ENCODE measurements at places on chromosomes 5 and 9.

DNA sequence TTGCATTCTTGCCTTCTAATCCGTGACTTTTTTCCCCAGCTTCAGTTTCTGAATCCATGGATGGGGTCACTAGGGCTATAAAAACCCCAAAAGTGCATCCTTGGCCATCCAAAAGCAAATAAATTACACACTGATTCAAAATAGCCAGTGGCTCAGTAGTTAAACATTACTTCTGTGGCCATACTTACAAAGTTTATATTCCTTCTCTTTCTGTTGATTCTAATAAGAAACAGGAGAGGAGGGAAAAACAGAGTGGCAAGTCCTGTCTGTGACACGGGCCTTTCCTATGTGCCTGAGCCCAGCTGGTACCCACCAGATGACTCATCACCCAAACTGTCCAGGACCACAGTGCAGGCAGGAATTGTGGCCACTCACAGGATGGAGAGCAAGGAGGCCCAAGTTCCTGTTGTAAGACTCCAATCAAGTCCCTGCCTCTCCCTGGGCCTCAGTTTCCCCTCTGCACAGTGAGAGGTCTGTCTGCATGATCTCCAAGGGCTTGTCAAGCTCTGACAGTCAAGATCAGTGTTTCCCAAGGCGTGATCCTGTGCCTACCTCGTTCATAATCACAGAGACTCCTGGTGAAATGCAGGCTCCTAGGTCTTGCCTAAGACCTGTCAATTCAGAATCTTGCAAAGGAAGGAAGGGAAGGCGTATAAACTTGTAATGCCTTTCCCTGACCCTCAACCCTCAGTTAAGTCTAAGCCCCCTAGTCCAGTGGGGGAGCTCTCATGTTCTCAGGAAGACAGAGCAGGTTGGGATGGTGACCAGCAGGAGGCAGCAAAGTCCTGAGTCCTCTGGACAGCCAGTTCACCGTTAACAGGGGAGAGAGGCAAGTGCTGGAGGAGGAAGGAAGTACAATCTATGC is 29.5 kb downstream of the TNIP1 start:
- DNase-seq = peak; percentile 80

DNA sequence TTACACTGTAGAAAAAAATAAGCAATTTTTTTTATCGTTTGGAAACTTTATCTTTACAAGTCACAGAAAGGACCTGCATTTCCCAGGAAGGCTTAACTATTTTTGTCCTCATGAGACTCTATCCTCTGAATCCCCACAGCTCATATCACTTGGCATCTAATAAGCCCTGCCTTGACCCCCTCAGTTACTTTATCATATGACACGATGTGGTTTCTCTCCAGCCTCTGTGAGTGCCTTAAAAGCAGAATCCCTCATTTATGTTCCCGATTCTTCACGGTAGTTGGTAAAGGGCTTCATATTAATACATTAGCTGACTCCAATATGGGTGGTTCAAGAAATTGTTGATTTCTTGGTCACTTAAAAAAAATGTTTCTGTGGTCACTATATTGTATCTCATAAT is 296.6 kb upstream of the GRAMD2B start:
- DNase-seq = no peak

- DNase-seq = no peak
Measured at GRCh38 chr5:164303646-164304215, 798.3 kb downstream of the MAT2B start.

- DNase-seq = no peak
Measured at GRCh38 chr9:91208837-91209236, 152.9 kb downstream of the AUH start.

GRCh38 chr9:132582786-132583583 is 579 bp downstream of the BARHL1 start:
- no peak for DNase-seq

GRCh38 chr5:158940977-158941376 is 158.7 kb downstream of the EBF1 start:
- no peak for DNase-seq

DNA sequence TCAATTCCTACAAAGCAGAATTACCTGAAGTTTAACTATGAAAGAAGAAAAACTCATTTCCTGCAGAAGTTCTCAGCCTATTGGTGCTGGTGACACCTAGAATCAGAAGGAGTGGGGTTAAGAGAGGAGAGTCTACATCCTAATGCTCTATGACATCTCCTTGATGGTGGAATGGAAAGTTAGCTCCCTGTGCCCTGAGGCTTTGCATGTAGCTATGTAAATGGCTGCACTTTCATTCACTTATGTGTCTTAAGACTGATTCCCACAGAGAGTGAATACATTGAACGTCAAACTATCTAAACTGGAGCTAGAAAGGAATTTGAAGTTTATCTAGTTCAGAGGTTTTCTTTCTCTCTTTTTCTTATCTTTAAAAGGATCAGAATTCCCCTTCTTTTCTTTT is 52.1 kb upstream of the ADRB2 start:
- no peak for DNase-seq

GRCh38 chr5:39518516-39518915 is 93.7 kb upstream of the DAB2 start:
- no peak for DNase-seq

- no peak for DNase-seq
Measured at GRCh38 chr5:57445006-57445704, 37.5 kb downstream of the ACTBL2 start.

GRCh38 chr9:131481441-131482342 is 21.0 kb upstream of the POMT1 start:
- DNase-seq = no peak

DNA sequence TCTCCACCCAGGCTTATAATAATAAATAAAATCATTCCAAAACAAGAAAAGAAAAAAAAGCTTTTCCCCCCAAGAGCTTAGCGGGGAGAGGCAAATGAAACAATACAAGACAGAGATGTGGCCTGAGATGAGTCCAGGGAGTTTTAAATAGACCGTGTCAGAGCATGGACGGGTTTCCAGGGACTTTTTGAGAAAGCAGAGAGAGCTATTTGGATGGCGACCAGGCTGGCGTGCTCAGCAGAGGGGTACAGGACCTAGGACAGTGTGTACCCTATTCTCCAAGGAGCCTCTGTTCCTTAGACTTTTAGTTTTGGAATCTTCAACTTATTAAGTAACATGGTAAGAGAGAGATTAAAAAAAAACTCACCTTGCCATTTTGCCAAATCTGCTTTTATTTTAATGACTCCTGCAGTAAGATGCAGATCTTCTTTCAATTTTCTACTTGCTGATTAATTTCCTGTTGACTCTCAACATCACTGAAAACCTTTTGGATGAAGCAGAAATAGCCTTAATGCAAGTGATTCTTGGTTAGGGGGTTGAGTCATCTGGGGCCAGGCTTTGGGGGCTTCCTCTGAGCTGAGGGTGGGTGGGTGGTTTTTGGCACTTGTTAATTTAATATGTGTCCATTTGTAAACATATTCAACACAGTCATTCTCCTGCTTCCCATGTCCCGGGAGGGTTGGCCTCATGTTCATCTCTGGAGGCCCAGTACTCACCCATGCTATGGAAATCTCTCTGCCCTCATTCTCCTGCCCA is 49.6 kb upstream of the OSMR start:
- DNase-seq = no peak

- peak; percentile 79 for DNase-seq
Measured at GRCh38 chr5:159341906-159342310, 11.6 kb upstream of the IL12B start.

- no peak for DNase-seq
Measured at GRCh38 chr5:162067655-162068411, at the start of gene GABRG2. Gene GABRG2 (plus strand): TSS chr5:162067773. CDS start chr5:162068000, 227 bp downstream.

- DNase-seq = peak; percentile 63
Measured at GRCh38 chr9:130041648-130042405, 1.2 kb downstream of the FNBP1 start.

GRCh38 chr9:135971111-135971766 is 10.1 kb upstream of the UBAC1 start:
- no peak for DNase-seq

- no peak for DNase-seq
Measured at GRCh38 chr5:6322163-6322713, 56.1 kb downstream of the MED10 start.

- no peak for DNase-seq
Measured at GRCh38 chr9:72292874-72293607, 72.0 kb downstream of the ZFAND5 start.

GRCh38 chr5:78679905-78680304 is 31.3 kb upstream of the LHFPL2 start:
- DNase-seq = no peak

- DNase-seq = no peak
Measured at GRCh38 chr5:119367502-119368237, 11.9 kb downstream of the TNFAIP8 start.

DNA sequence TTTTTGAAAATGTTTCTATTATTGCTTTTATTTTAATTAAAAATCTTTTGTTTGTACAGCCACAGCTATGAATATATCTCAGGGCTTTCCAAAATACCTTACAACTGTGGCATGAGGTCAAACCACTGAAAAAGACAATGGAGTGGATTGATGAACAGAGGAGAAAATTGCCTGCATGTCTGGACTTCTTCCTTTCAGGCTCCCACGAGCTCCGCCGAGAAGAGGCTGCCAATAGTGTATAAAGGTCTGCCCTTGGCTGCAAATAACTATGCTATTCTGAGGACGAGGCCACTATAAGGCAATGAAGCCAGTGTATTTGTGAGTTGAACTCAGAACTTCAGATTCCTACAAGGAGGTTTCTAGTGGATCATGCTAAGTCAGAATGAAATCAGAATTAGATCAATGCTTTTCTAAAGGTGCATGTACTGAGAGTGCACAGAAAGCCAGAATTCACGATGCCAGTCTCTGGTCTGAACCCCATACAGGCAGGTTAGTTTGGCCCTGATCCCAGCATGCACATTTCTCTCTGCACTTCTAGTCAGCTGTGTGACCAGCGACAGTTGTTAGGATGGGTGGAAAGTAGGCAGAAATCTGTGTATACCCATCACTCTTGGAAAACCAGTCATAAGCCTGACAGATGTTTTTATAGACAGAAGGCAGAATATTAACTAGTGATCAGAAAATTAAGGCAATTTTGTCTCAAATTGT is 42.7 kb upstream of the PLPP1 start:
- DNase-seq = peak; percentile 72

DNA sequence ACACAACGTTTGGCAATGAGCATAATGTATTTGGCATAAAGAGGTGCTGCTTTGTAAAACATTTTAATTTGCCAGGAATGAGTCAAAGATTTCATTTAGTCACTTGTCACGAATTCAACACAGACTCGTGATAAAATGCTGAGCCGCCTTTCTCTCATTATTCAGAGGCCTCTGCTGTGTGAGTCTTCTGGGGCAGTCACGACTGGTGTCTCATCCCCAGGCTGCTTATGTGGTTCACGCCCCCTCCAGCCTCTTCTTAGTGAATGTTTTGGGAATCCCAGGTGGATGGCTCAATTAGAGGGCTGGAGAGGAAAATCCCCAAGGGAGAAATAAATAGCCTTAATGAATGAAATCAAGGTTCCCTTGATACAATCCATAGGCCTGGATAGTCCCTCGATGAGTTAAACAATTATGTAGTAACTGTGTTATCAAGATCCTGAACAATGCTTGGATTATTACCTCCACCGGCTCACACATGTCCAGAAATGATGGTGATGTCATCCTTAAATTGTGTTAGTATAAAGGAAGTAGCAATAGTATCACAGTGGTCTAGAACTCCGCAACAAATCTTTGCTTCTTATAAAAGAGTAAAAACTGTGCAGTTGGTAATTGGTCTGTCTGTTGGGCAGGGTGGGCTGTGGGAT is 192.1 kb upstream of the ADAMTS16 start:
- DNase-seq = no peak

- no peak for DNase-seq
Measured at GRCh38 chr9:98771209-98771874, 25.0 kb downstream of the ANKS6 start.

DNA sequence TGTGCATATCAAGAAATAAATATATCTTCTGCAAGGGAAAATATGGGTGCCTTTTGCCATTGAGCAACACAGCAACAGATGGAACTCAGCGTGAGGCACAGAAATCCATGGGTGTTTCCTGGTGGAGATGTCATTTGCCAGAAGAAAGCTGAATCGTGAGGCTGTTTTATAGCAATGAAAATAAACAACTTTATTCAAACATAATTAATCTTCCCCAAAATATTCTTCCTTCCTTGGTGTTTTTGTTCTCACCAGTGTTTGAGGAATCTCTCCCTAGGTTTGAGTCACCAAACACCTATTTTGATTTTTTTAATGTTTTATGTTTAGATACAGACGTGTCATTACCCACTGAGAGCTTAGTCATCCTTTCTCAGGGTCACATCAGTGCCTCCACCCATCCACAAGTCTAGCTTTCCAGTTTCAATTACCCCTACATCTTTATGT is 65.8 kb upstream of the PAPPA start:
- no peak for DNase-seq

DNA sequence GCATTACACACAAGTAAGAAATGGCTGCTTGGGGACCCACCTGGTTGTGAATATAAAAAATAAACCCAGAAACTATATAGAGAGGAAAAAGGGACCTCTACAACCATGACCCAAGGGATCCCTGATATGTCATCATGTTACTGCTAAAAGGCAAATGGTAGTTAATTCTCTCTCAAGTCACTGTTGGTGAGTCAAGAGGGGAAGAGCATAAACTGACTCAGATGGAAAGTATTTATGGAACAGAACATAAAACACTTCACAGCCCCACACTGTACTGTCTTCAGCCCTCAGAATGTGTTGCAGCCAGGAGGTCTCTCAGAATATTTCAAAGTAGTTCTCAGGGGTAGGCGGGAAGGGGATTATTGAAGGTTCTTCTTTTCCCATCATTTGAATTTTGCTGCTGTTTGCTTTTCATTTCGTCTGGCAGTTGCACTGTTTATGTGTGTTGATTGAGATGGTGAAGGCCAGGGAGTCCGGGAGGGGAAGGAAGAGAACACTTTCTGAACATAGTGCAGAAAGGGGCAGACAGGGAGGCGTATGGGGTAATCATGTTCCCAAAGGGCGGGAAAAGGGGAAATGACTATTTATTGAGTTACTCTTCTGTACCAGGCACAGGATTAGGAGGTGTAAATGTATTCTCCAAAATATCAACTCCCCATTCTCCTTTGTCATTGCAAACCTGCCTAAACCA is 85.5 kb downstream of the TEK start:
- no peak for DNase-seq

DNA sequence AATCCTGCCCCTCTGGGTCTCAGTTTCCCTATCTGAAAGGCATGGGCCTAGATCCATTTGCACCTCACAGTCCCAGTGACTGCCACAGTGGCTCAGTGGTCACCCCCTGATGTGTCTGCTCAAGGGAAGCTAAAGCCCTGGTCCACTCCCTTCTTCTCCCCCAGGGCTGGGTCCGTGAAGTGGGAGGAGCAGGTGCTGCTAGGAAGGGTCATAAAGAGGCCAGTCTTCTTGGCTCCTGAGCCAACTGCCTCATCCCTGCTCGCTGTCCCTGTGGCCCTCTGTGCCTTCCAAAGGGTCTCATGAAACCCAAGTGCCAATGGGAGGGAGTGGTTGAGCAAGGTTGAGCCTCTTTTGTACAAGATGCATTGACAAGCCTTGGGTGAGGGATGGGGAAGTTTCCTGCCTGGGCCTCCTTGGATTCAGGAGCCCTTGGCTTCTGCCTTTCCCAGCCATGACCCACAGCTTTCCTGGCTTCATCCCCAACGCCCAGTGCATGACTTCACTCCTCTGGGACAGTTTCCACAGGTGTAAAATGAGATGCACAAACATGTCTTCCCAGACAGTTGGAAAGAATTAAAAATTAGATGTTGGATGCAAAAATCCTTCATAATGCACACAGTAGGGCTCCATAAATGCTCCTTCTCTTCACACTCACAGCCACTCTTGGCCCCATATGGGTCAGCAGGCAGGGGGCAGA is 1.6 kb upstream of the SLC6A7 start:
- no peak for DNase-seq

All from right lobe of liver (tissue), 6 donors.